ENCODE measurements at places on chromosomes 2 and 18.

- no peak for DNase-seq
Measured at GRCh38 chr2:237546040-237546875, 20.1 kb upstream of the PRLH start.

DNA sequence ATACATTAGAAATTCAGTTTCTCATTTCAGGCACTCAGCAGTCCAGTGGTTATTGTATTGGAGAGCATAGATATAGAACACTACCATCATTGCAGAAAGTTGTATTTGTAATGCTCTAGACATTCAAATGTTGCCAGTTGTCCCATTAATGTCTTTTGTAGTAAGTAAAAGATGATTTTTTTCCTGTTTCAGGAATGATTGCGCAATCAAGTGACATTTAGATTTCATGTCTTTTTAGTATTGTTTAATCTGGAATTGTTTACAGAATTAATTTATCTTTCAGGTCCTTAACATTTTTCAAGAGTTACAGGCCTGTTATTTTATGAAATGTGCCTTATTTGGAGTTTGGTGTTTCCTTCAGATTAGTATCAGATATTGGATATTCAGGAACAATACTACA lies 134.7 kb downstream of the MSTN start:
- DNase-seq, result no peak

DNA sequence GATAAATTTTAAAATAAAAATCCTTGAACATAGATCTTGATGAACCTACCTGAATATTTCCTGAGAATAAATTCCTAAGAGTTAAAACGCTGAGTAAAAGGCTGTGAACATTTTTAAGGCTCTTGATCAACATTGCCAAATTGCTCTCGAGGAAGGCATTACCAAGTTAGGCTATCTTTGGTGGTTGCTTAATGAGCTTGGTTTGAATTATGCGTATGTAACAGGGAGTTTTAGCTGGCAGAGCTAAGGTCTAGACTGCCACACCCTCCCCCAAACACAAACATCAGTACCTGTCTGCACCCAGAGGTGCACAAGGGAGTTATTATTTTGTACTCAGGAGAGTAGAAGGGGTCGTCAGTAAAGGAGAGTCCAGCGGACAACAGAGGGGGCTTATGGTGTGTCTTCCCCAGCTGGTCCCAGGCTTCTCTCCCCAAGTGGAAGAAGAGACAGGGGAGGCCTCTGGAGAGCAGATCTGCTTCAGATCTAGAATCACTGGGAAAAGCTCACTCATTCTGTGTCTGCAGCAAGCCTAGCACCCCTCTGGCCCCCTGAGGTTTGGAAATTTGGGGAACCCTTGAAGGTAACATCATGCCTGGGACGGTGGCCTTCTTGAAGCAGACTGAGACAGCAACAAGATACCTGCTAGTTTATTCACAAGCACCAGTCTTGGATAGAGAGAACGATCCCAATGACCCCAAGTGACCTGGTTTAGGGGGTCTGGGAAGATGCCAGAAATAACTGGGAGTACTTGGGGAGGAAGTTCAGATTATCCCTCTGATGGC lies 197.2 kb upstream of the ID2 start:
- DNase-seq, result no peak

- DNase-seq, result no peak
Measured at GRCh38 chr2:214492152-214492551, 81.3 kb downstream of the VWC2L start.

DNA sequence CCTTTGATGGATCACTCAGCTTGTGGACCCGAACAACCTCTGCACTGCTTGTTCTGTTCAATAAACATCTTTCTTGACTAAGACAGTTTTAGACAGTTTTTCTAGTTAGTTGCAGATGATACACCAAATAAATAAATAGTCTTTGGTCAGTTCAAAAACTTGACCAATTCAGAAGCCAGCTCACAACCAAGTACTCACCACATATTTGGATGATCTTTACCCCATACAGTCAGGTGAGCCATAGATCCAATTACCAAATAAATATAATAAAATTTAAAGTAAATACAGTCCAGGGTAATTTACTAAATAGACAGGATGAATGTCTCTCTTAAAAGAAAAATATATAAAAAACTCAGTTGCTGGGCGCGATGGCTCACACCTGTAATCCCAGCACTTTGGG lies 18.2 kb downstream of the SCN3A start:
- no peak for DNase-seq

DNA sequence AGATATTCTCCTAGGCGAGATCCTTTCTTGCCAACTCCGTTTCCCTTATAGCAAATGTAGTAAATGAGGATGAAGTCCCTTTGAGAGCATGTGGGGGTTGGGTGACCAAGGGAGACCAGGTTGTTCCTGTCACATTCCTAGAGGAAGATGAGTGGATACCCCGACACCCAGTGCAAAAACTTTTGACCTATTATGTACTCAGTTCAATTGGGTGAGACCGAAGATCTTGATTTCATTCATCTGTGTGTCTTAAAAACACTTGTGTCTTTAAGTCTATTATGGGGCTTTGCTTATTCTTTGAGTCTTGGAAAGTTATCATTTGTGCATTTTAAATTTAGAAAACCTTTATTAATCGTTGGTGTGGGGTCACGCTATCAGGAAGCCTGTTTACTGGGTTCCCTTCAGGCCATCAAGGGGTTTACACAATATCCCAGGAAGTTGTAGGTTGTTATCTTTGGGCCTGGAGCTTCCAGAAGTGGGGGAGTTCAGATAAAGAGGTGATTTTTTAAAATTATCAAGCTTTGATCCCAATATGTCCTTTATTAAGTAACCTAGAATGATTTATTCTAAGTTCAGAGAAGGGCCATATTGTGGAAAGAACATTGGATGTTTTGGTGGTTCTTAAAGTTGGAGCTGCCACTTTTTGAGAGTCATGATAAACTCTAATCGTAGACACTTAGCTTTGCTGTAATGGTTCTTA lies 2.8 kb downstream of the RHOB start:
- no peak for DNase-seq

DNA sequence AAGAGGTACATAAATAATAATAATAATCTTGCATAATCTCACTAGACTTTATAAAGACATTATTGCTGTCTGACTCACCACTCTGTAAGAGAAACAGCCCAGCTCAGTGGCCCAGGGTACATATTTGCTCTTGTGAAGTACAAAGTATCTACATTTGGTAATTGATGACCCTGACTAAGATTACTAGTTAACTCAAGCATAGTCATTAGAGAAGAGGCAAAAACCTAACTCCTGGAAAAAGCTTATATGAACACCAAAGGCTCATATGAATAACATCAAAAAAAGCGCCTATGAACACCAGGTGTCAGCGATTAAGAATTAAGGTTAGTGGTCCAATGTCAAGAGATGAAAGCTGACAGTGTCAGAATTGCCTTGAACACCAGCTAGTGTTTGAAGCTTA lies 38.4 kb downstream of the RAD51AP2 start:
- DNase-seq, result no peak

- peak; percentile 77 for DNase-seq
Measured at GRCh38 chr2:162126111-162126519, 25.9 kb downstream of the GCG start.

DNA sequence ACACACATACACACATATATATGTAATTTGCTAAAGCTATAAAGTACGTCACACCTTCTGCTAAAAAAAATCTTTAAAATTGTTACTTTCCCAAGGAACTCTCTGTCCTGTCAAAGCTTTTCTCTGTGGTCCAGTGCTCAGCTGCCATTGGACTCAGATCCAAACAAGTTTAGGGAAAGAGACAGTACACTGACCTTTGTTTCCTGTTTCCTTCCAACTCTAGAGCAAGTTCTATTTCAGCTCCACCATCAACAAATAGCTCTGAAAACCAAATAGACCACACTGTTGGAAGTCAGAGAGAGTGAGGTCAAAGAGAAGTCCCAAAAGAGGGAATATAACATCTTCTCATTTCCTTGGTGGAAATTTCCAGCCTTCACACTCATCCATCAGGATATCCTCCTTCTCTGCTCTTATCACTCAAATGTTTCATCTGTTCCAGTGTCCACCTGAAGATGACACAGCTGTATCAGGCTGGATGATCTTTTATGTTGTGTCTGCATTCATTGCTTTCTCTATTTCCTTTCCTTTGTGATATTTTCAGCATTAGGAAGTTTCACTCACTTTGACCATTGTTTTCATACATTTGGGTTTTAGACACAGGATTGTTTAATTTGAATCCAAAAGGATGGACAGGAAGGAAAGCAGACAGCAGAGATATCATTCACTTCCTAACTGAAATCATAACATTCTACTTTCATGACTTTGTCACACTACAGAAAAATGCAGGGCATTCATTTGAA lies 192.3 kb upstream of the NT5C1B start:
- no peak for DNase-seq

GRCh38 chr2:201450954-201451291 lies 335 bp downstream of the TRAK2 start:
- no peak for DNase-seq

- DNase-seq, result no peak
Measured at GRCh38 chr2:182355815-182356214, 71.0 kb downstream of the PDE1A start.
